ENCODE measurements at places on chromosomes 5 and 9.

DNA sequence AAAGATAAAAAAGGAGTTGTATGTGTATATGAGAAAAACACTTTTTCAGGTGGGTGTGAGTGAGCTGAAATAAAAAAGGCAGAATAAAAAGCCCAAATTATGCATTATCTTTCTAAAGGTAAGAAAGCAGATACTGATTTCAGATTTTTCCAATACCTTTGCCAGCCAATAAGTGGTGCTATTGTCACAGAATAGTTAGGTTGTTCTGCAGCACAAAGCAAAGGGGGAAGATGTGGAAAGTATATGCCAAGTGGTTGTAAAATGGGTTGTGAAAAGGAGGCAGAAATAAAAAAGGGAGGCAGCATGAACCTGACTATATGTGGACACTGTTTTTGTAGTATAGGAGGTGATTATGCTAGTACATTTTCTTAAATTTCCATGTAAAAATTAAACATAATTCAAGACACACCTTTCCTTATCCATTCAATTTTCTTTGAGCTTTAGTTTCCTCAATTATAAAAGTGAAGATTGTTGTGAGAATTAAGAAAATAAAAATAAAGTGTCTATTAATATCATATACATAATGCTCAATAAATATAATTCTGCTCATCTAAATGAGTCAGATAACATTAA is 106.7 kb downstream of the SMIM15 start:
- DNase-seq, result no peak

- no peak for DNase-seq
These were observed 50.1 kb upstream of the RETREG1 start for GRCh38 chr5:16666883-16667398.

- DNase-seq, result no peak
These were observed 50.0 kb downstream of the EXD3 start for GRCh38 chr9:137372693-137373610.

DNA sequence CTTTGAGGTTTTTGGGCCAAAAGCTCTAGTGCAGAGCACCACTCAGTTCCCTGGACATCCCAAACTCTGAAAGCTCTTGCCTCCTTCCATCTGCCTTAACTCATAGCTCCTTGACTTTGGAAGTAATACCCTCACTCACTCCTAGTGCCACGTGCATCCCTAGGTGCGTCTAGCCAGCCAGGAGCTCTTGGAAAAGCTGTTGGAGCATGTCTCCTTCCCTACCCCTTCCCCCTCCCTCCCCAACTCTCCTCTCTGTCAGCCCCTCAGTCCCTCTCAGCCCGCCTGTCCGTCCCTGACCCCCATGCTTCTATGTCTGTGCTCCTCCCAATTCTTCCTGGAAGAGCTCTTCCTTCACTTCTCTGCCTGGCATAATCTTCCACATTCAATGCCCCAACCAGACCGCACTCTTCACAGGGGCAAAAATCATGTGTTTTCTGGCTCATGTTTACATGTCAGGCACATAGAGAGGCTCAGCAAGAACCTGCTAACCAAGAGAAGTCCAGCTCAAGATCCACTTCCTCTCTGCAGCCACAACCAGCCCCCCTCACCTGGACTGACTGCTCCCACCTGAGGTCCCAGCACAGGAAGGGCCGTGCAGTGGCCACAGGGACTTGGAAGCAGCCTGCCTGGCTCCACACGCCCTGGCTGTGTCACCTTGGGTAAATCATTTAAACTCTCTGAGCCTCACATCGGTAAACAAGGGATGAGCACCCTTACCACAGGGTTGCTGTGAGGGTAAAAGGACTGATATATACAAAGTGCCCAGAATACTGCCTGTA is 58.4 kb downstream of the WHRN start:
- no peak for DNase-seq

DNA sequence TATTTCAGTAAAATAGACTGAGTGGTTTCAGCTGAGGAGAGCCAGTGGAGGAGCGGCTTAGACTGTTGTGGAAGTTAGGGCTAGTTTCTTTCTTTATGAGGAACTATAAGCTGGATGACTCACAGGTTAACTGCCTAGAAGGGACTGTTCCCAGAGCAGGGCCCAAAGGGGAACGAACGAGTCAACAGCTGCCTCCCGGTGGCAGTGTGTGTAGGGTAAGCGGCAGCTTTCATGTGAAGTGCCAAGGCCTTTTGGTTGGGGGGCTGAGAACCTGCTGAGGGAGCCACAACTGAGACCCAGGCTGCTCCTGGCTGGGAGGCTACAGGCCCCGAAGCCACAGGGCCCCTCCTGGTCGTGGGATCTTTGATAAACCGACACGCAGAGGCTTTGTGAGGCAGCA is 7.0 kb downstream of the SQSTM1 start:
- no peak for DNase-seq

DNA sequence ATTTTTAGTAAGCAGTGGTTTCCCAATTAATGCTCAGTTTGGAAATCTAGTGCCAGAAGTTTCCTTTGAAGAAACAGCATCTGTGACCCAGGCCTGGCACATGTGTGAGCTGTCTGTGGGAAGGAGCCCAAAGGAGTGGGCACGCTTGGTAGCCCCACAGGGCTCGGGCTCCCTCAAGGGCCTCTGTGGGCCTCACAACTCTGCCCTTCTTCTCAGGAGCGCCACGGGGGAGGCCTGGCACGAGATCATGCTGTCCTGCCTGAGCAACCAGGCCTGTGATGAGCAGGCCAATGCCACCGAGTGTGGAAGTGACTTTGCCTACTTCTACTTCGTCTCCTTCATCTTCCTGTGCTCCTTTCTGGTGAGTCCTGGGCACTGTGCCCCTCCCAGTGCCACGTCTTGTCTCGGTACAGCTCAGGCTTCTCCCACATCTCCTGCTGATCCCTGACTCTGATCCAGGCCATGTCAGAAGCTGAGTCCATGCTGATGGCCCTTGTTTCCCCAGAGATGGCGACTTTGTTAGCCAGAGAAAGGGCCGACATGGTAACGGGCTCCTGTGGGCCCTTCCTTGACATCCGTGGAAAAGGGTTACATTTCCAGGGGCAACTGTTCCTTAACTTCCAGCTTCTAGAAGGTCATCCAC is 200.4 kb downstream of the CACNA1B start:
- DNase-seq, result no peak

DNA sequence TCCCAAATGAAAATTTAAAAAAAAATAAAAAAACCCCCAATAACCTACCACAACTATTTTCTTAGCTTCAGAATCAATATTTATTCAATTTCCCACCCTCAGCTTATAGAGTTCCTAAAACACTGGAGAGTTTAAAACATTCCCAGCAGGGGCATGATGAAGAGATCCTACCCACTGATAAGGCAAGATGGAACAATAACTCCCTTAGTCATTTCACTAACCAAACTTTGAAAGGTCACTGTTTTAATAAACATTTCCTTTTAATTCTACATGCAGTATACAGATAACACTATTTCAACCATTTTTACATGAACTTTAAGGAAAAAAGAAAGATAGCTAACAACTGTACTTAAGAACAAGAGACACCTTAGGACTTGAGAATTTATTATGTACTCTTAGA is 34.9 kb upstream of the ACOT12 start:
- DNase-seq, result no peak

- no peak for DNase-seq
These were observed 2.4 kb downstream of the MAP1B start for GRCh38 chr5:72109625-72110024.

DNA sequence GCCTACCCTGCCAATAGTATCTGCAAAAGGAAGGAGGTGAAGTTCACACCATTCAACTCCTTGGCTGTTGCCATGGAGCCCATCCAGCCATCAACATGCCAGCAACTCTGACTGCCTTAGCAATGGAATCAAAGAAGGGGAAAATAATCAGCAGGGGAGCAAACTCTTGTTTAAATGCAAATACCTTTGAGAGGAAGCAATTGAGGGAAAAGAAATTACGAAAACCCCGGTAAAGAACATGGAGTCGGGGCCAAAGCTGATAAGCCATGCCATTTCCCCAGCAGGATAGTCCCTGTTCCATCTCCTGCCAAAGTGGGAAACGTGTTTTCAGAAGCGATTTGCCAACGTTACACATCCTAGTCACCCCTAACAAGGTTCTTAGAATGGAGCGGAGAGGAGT is 69.0 kb downstream of the MFAP3 start:
- no peak for DNase-seq

DNA sequence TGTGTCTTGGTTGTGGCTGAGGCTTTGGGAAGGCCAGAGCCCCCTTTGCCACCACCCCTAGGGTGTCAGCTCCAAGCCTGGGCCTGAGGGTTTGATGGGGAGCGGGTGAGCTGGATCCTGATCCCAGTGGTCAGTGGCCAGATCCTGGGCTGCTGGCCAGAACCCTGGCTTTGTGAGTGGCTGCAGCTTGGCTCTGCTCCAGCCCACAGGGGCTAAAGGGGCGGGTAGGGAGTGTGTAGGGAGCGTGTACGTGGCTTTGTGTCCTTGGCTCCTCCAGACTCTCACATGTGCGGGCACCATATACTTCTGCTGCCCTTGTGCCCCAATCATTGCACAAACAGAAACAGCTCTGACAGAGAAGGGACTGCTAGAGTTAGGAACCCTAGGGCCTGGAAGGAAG is 1.2 kb upstream of the IL11RA start:
- no peak for DNase-seq

- DNase-seq, result no peak
These were observed 171.4 kb downstream of the SH3GL2 start for GRCh38 chr9:17750269-17750668.

GRCh38 chr5:177981296-177982071 is 14.6 kb downstream of the PROP1 start:
- no peak for DNase-seq

Data from stimulated activated CD8-positive, alpha-beta memory T cell treated with anti-CD3 and anti-CD28 coated beads, Interleukin-2, amount 100 ng/mL, for 1 hour (primary cell).